ENCODE measurements at places on chromosomes 4 and X.

- DNase-seq = no peak
Observed at GRCh38 chr4:183014361-183015084, 84.5 kb upstream of the WWC2 start.

GRCh38 chr4:145719752-145720624 is 40.0 kb downstream of the C4orf51 start:
- no peak for DNase-seq

GRCh38 chrX:74408304-74408703 is 13.0 kb upstream of the SLC16A2 start:
- DNase-seq = no peak

DNA sequence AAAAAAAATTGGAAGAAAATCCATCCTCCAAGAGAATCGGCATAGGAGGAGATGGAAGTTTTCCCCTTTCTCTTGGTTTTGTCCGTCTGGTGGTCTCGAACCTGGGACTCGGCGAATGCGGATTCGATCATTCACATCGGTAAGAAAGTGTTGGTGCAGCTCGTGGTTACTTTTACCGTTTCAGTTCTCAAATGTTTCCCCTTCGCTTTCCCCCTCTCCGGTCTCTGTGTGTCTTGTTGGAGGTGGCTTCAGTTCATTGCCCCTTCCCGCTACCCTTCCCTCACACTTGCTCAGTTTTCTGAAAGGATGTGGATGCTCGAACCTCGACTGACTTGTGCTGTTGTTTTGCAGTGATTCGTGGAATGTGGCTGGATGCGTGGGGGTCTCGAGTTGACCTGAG is 840 bp downstream of the GRID2 start:
- DNase-seq = peak; percentile 53

DNA sequence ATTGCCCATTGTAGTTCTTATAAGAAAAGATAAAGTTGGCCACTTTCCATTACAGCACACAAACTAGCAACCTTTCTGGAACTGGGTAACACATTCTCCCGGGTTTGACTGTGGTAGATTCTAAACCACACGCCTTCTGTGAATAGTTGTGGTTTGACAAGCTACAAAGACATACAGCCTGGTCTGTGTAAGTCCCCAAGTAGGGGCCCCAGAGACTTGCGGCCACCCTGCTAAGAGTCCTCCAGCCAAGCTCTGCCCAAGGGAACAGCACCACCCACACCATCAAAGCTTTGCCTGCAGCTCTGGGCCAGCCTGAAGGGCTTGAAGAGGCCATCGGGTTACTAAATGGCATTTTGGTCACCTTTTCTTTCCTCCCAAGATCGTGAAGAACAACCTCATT is 203.4 kb downstream of the MAML3 start:
- no peak for DNase-seq

All from ecto neural progenitor cell (in vitro differentiated cells).